ENCODE measurements at places on chromosomes 3 and 15. TPM values are rescaled to one million over a fixed set of nuclear protein-coding genes. Genes with fewer than 3 reads are reported as not detected.

TRIM59 gene
- 16.6 TPM for polyA plus RNA-seq

ASTE1 gene
- polyA plus RNA-seq, result 23.6 TPM

C3orf85 gene
- not detected for polyA plus RNA-seq

UCN2 gene
- polyA plus RNA-seq, result not detected

IL20RB gene
- not detected for polyA plus RNA-seq

H1-8 gene
- polyA plus RNA-seq, result not detected

ALDH1L1 gene
- polyA plus RNA-seq, result not detected

C3orf49 gene
- not detected for polyA plus RNA-seq

RBP2 gene
- not detected for polyA plus RNA-seq

GOLGA6B gene
- polyA plus RNA-seq, result not detected

SLC35G2 gene
- polyA plus RNA-seq, result not detected

- peak; percentile 24 for DNase-seq
Observed at GRCh38 chr3:31230425-31231223, 302.1 kb upstream of the STT3B start.

GRCh38 chr3:38490281-38491030 lies 5.7 kb upstream of the EXOG start:
- DNase-seq, result no peak

DNA sequence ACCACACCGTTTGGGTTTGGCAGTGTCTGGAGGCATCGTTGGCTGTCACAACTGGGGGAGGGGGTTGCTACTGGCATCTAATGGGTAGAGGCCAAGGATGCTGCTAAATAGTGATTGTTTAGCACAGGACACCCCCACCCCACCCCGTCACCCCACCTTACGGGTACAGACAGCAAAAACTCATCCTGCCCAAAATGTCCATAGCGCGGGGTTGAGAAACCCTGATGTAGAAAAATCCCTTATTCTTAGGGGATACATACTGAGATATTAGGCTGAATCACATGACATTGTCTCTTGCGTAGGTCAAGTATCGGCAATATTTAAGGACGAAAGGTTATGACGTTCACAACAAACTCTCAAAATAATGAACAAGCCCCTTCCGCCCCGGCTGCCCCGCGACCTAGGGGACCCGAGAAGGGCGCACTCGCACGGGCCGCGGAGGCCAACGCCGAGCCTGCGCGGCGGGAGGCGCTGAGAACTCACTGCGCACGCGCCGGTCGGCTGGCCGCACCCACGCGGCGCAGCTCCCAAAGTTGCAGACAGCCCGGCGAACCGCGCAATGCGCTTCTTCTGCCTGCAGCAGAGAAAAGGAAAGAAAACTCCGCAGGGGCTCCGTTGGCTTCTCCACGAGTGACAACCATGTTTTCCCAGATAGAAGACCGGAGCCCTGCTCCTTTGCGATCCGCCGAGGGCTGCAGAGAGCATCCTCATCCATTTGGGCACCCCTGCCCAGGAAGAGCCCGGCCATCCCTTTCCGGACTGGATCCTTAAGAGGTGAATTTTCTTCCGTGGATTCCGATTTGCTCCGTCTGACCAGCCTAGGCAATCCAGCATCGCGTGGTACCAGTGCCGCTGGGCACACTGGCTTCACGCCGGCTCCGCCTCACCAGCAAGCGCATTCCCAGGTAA lies 136.8 kb upstream of the CCDC54 start:
- DNase-seq, result peak; percentile 54

DNA sequence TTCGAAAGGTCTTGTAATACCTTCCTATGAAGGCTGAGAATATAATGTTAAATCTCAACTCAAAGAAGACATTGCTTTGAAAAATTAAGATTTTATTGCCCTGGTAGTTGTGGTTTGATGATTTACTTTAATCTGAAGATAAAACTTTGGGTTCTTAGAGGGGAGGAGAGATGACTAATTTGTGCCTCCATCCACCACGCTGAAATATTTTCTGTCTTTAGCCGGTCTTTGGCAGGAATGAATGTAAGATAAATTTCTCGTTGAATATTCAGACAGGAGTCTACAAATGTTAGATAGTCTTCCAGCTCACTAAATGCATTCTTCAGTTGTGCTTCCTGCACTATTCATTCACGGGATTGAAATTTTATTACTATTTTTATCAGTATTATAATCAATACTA lies 844.3 kb upstream of the NR2F2 start:
- DNase-seq, result no peak

DNA sequence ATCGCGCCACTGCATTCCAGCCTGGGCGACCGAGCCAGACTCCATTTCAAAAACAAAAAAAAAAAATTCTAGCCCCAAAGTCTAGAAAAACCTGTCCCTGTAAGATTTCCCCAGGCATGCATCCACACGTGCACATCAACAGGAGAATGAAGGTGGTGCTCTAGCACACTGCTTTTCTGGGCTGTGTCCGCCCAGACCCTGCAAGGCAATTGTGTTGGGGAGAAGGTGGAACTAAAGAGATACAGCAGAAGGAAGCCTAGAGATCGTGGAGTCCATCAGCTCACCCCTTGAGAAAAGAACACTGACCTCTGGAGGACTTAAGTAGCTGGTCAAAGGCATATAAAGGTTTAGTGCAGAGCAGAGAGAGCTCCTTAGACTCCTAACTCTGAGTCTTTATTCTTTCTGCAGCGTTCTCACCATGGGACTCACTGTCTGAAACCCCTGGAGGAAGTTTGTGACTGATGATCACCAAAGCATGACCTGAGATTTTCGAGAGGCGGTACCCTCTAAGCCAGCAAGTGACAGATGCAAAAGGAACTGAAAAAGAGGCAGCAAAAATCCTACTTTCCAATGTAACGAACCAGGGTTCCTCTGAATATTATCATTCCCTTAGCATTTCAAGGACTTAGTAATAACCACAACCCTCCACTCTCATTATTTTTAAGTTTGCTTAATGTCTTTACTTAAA lies 179.8 kb downstream of the MEX3B start:
- no peak for DNase-seq

GRCh38 chr3:59879031-59879581 lies 829.3 kb upstream of the CFAP20DC start:
- no peak for DNase-seq

GRCh38 chr3:125628212-125628611 lies 32.9 kb upstream of the OSBPL11 start:
- DNase-seq, result no peak

DNA sequence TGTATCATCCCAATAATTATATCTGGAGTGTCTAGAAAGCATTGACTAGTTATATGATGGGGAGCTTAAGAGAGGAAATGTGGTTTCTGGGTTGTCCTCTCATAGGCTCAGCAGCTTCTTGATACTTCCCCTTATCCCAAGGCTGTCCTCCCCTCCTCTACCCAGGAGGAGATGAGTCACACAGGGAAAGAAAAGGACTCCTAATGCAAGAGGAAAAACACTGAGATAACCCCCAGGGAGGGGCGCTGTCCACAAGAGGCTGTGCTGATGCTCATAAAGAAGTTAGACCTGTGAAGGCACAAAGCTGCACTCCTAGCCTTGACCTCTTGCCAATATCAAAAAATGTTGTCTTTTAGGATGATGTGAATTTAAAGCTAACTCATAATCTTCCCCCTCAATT lies 28.8 kb upstream of the GYG1 start:
- DNase-seq, result no peak

DNA sequence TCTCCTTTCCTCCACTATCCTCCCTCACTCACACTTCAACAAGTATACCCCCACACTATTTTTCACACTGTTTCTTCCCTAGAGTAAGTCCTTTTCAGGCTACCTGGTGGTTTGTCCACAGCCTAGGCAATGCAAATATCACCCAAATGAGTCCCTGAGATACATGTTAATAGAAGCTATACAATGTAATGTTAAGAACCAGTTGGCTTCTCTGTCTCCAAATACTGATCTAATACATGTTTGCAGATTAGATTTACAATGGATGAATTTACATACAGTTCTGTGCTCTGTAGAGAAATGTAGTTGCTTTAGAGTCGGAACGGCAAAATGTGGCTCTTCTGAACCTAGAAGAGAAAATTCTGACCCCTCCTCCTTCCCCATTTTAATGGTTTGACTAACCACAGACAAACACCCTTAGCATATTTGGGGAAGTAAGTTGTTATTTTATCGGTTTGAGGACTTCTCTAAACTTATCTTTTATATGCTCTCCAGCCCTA lies 63.6 kb upstream of the MBNL1 start:
- DNase-seq, result no peak

DNA sequence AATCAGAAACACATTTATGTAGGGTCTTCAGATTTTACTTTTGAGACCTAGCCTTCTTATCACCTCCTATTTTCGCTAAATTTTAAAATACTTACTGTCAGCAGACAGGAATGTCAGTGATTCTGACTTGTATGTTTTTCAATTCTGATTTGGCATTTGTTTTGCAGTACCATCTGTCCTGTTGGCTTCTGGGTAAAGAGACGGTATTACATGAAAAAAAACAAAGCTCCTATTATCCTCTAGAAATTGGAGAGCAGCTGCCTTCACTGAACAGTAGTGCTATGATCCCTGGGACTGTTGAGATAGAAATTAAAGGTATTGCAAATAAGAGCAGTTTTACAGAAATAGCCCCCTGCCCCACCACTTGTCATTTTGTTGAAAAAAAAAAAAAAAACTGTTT lies 8.4 kb downstream of the ARMC8 start:
- no peak for DNase-seq

- no peak for DNase-seq
Observed at GRCh38 chr3:64224826-64225610, at the start of gene PRICKLE2. Gene PRICKLE2, minus strand, starts transcription at chr3:64225466. Its CDS starts 26,539 bp downstream, at chr3:64198927.

GRCh38 chr3:179369621-179370020 lies 22.1 kb downstream of the MFN1 start:
- DNase-seq, result no peak

GRCh38 chr15:62647202-62647842 lies 395.2 kb upstream of the TPM1 start:
- DNase-seq, result no peak

DNA sequence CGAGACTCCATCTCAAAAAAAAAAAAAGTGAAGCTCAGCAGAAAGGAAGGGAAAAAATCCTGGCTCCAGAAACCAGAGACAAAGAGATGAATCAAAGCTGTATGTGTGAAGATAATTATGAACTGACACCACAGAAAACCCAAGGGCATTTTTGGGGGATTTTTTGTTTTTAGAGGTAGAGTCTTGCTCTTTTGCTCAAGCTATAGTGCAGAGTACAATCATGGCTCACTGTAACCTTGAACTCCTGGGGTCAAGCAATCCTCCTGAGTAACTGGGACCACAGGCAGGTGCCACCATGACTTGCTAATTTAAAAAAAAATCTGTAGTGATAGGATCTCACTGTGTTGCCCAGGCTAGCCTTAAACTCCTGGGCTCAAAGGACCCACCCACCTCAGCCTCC lies 22.8 kb downstream of the HCLS1 start:
- DNase-seq, result no peak

GRCh38 chr3:156507285-156507684 lies 47.6 kb downstream of the SSR3 start:
- DNase-seq, result no peak

GRCh38 chr3:66425032-66425431 lies 75.8 kb downstream of the LRIG1 start:
- DNase-seq, result no peak

DNA sequence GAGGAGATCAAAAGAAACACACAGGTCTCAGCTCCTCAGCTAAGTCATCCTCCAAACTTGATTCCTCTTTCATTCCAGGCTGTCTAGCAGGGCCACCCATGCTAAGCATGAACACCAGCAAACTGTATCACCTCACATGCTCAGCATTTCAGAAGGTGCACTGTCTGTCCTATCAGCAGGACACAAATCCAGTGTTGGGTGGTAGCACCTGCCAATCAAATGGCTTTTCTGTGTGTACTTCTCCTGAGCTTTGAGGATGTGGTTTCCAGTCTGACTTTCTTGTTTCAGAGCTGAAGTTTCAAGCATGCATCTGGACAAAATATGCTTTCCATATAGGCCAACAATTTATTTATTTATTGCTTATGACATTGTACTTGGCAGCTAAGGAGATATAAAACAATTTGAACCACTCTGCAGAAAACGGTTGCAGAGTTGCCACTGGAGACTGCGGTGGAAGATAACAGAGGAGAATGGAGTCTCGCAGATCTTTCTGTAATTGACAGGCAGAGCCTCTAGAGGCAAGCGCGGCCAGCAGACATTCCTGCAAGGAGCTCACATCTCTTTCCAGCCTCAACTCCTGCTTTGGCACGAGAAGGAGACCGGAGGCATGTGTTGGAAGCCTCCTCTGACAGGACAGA lies 167.1 kb upstream of the WNT5A start:
- DNase-seq, result no peak

- DNase-seq, result no peak
Observed at GRCh38 chr3:82306189-82306588, 544.7 kb upstream of the GBE1 start.

- DNase-seq, result no peak
Observed at GRCh38 chr15:57015897-57016296, 97.5 kb downstream of the TCF12 start.

GRCh38 chr3:32850226-32850625 lies 32.4 kb downstream of the TRIM71 start:
- DNase-seq, result no peak

DNA sequence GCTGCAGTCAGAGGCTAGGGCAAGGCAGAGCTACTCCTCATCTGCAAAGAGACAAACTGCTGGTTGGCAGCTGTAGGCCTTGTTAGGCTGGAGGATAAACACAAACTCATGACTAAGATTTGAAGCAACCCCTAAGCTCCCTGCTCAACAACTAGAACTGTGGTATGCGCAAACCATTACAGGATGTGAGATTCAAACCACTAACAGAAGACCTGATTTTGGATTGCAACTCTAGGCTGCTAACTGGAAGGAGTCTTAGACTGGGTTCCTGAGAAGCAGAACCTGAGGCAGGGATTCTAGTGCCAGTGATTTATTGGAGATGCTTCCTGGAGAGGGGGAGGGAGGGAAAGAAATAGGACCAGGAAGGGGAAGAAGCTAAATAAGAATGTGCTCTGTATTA lies 22.5 kb downstream of the CCR4 start:
- no peak for DNase-seq

- DNase-seq, result no peak
Observed at GRCh38 chr15:73694419-73694818, 10.2 kb downstream of the CD276 start.

DNA sequence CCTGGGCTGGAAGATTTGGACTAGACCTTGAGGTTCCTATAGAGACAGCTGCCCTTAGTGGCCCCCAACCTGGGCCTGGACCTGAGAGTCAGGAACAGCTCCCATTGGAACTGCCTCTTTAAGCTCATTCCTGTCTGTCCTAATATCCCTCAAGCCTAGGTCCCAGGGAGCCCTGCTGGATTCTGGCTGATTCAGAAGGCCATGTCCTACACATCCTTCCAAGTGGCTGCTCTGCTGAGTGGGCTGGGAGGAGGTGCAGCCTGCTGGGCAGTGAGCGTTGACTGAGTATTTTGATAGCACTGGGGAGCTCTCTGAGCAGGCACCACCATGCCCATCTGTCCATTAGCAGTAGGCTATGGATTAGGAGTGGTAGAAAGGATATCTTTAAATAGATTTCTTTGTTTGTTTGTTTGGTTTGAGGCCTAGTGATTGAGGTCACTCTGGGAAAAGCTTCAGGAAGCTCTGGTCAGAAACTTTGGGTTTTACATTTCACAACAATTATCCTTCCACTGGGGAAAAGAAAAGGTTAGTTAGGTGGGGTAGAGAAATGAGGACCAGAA lies 54.6 kb upstream of the ATOSA start:
- DNase-seq, result no peak

DNA sequence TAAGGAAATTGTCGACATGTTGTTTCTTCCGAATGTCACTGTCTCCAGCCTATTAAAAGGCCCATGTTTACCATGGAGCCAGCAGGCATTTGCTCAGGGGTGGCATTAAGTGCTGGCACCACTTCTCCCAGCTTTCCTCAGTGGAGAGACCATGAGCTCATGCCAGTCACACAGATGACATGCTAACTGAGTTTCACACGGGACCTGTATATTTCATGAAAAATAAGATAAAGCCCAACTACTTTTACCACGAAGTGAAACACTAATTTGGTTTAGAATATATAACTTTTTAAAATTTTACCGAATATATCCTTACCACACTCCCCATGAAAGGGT lies 93.4 kb downstream of the ETFA start:
- no peak for DNase-seq

Measured in naive thymus-derived CD4-positive, alpha-beta T cell (primary cell).